ENCODE measurements at places on chromosomes 16 and 17.

- no peak for DNase-seq
Observed at GRCh38 chr16:28181515-28181914, 30.2 kb downstream of the XPO6 start.

DNA sequence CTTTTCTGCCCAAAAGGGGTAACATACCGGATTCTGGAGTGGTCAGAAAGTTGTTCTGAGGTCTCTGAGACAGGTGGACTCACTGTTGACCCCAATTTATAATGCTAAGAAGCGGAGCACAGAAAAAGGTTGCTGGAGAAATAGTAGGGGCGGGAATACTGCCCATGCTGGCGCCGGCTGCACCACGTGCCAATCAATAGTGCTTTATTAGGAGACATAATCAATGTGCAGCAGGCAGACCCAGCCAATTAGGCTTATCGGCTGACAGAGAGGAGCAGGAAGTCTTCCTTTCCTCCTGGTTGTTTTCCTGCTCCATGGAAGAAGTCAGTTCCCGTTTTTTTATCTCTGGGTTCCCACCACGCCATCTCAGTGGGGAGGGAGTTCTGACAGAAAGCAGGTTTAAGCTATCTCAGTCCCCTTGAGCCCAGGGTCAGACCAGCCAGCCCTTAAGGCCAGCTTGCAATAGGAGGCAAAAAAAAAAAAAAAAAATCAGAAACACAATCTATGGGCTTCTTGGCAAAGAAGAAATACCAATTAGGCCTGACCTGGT lies 68.2 kb upstream of the IRX6 start:
- no peak for DNase-seq

DNA sequence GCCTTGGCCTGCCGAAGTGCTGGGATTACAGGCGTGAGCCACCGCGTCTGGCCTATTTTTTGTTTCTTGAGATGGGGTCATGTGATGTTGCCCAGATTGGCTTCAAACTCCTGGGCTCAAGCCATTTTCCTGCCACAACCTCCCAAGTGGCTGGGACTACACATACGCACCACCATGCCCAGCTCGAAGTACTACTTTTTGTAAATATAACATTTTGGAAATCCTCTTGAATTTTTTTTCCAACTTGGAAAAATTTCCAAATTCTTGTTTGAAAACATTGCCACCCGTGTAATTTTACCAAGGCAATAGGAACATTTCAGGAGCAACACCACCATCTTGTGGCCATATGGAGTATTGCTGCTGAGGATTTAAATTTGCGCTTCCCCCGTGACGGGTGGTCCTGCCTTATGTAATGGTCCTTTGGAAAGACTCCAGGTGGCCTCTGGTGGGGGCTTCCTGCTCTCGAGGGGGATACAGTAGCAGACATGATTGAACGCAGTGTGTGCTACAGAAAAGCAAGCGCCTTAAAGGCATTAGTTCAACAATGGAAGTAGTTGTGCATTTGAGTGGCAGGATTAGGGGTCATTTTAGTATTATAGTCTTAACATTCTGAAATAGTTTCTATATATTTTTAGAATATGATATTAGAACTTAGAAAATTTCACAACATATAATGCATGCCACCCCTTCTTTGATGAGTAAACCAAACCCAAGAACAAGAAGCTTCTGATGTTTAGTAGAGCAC lies 8.0 kb downstream of the FLYWCH1 start:
- DNase-seq = peak; percentile 55

DNA sequence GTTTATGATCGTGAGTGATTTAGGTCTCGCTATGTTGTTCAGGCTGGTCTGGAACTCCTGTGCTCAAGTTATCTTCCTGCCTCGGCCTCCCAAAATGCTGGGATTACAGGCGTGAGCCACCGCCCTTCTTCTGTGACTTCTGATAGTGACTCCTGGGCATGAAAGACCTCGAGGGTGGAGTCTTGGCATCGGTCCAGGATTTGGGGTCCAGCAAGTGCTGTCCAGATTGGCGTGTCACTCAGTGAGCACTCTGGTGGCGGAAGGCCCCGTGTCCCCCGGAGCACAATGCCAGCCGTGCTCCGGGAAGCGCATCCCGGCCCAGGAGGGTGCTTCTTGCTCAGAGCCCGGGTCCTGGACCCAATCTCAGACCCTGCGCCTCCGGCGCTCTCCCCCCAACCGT lies 6.8 kb downstream of the OR1F1 start:
- no peak for DNase-seq

DNA sequence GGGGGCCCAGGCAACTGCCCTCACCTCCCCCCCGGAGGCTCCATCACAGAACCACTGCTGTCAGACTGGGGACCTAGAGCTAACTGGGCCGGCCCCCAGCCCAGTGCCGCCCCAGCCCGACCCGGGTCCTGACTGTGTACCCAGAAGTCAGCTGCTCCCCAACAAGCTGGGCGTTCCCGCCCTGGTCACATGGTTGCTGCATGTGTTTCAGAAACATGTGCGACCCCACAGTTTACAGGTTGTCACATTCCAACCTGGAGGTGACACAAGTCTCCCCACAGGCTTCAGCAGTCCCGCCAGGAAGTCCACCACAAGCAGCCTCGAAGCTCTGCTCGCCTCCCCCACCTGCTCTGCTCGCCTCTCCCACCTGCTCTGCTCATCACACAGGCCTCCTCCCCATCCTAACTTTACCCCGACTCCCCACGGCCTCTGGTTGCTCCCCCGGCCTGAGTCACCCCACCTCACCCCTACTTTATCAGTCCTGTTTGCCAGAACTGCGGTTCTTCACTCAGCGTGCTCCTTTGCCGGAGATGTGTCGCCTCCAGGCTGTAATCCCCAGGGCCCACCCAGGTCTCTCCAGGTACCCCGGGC lies 968 bp downstream of the MRPL28 start:
- no peak for DNase-seq

GRCh38 chr16:67719778-67720144 lies 645 bp upstream of the GFOD2 start:
- DNase-seq = no peak

DNA sequence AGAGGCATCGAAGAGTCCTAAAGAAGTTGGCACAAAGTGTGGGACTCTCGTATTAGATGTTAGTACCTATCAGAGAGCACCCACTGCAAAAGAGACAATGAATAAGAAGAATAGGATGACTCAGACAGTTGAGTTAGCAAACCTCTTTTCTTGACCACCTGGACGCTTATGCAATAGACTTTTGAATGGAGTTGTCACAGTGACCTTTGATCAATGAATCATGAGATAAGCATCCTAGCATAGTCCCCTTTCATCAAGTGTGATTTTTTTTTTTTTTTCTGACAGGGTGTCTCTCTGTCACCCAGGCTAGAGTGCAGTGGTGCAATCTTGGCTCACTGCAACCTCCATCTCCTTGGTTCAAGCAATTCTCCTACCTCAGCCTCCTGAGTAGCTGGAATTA lies 1417.9 kb upstream of the GOT2 start:
- DNase-seq = no peak

DNA sequence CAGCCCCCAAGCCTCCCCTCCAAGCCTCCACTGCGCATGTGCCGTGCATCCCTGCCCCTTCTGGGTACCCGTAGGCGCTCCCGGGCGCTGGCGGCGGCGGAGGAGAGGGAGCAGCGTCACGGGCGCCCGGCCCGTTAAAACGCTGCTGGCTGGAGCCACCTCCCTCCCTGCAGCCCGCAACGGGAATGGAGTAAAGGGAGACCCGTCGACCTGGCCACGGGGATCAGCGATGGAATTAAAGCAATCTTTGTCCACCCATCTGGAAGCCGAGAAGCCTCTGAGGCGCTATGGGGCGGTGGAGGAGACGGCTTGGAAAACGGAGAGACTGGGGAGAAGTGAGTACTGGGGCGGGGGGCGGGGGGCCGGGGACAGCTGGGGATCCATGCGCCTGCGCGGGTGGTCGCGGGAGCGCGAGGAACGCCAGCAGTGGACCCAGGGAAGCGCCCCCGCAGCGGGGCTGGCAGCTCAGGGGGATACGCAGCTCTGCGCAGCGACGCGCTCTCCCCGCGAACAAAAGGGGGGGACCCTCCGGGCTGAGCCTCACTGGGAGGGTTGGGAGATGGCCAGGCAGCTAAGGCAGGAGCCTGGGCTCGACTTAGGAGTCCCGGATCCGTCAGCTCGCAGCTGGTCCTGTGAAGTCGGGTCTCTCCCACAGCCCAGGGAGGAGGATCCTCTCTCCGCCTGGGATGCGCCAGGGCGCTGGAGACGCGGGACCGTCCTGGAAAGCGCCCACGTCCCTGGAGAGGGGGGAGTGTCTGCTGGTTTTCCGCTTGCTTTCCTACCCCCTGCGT lies at the start of gene BMERB1:
Gene BMERB1 (plus strand): TSS at position 164 of the 791 bp plus-strand sequence. CDS start 66 bp downstream, at position 230.
- DNase-seq = peak; percentile 18

- DNase-seq = no peak
Observed at GRCh38 chr17:61388561-61389356, 10.9 kb upstream of the TBX2 start.

- DNase-seq = no peak
Observed at GRCh38 chr16:17134586-17134985, 336.2 kb downstream of the XYLT1 start.

- DNase-seq = no peak
Observed at GRCh38 chr17:8089728-8090127, 2.2 kb upstream of the ALOX12B start.

DNA sequence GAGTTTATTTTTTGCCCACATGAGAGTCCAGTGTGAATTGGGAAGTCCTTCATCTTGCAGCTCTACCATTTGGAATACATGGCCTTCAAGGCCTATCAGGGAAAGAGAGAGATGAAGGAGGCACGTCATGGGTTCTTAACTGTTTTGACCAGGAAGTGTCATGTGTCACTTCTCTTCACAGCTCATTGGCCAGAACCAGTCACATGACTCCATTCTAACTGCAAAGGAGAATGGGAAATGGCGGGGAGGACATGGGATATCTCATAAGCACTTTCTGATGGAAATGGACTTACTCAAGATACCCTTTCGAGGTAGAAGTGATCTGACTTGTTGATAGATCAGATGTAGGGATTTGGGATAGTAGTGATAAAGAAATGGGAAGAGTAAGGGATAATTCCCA lies 57.9 kb upstream of the CES5A start:
- DNase-seq = no peak

DNA sequence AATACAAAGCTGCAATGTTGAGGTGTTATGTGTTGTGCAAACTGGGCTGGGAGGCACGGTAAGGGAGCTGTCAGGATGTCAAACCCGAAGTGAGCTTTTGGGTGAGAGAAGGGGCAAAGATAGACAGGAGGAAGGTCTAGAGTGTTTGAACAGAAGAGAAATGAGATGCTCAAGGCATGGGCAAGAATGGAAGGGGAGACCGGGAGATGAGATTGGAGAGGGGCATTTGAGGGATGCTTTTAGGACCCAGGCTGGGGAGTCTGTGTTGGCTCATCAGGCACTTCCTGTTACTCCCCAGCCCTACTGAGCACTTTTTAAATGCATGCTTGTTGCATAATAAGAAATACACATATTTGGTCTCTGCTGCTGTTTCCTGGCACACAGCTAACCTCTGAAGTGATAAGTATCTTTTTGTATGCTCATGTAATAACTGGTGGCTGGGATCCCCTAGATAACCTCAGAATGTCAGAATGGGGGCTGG lies 13.7 kb downstream of the UNC45B start:
- peak; percentile 57 for DNase-seq
